ENCODE measurements at places on chromosomes 7 and 10.

GRCh38 chr10:12980713-12981306, 20.7 kb downstream of the CCDC3 start:
- no peak for DNase-seq

- DNase-seq: no peak
Observed at GRCh38 chr10:31949266-31949665, 20.6 kb upstream of the ARHGAP12 start.

DNA sequence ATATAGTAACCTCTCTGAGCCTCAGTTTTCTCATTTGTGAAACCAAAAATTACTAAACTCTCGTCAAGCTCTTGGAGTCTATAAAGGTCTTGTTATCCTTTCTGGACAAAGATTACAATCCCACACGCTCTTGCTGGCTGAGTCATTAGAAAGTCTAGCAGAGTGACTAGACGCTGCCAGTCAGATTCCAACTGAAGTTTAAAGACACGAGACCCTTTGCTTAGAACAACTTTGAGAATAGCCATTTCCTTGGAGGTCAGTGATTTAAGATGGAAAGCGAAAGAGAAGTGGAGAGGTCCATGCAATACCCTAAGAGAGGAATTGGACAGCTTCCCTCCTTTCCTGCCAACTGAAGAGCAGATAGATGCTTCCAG, 119.5 kb downstream of the APBB1IP start:
- DNase-seq: no peak

- DNase-seq: no peak
Observed at GRCh38 chr7:11346302-11346701, 372.6 kb downstream of the PHF14 start.

DNA sequence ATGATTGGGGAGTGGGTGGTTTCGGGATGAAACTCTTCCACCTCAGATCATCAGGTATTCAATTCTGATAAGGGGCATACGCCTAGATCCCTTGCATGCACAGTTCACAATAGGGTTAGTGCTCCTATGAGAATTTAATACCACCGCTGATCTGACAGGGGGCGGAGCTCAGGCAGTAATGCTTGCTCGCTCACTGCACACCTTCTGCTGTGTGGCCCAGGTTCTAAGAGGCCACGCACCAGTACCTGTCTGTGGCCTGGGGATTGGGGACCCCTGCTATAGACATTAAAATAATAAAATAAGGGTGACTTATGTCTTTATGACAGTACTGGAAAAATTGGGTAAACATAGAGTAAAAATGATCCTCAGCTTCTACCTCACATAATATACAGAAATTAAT, 66.1 kb downstream of the SAMD9 start:
- DNase-seq: no peak

DNA sequence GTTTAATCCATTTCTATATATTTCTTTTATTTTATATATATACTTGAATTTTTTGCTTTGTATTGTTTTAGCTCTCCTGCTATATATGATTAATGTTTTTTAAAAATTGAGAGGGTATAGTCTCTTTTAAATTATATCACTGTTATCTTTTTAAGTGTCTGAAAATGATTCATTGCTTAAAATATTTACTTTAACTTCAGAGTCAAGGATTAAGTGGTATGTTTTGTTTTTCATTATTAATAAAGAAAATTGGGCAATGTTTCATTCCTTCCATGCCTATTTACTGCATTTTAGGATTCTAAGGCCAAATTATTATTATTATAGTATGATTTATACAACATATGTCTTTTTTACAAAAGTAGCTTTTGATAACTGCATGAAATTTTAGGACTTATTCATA, 67.2 kb upstream of the THSD7A start:
- DNase-seq: no peak

DNA sequence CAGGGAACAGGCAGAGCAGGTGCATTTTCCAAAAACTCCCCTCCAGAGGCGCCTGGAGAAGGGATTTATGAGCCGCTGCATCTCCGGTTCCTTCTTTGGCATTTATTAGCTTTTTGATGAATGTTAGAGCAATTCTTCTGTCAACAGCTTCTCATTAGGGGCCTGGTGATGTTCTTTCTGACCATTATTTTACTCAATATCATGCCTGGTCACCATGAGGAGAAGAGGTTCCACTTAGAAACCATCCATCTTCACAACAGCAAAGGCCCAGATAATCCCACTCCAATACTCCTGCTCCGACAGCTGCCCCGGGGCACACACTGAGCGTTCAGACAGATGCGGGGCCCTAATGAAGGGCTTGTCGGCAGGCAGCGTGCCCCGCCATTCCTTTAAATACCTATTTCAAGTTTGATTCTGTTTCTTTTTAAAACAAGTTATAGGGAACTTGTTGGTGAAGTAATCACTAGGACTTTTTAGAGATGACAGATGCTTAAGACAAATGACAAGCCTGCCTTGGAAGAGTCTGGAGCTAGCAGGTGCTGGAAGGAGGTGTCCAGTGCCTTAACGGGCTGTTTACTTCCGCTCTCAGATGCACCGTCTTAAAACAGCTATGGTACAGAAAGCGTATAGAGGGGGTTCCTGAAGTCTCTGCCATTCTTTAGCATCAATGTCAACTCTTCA, 31.7 kb downstream of the ECHDC3 start:
- no peak for DNase-seq

GRCh38 chr10:113350311-113351040, 202.4 kb upstream of the HABP2 start:
- no peak for DNase-seq

GRCh38 chr10:76993213-76993612, 644.4 kb downstream of the KCNMA1 start:
- no peak for DNase-seq
